ENCODE measurements at places on chromosomes 11 and 22.

DNA sequence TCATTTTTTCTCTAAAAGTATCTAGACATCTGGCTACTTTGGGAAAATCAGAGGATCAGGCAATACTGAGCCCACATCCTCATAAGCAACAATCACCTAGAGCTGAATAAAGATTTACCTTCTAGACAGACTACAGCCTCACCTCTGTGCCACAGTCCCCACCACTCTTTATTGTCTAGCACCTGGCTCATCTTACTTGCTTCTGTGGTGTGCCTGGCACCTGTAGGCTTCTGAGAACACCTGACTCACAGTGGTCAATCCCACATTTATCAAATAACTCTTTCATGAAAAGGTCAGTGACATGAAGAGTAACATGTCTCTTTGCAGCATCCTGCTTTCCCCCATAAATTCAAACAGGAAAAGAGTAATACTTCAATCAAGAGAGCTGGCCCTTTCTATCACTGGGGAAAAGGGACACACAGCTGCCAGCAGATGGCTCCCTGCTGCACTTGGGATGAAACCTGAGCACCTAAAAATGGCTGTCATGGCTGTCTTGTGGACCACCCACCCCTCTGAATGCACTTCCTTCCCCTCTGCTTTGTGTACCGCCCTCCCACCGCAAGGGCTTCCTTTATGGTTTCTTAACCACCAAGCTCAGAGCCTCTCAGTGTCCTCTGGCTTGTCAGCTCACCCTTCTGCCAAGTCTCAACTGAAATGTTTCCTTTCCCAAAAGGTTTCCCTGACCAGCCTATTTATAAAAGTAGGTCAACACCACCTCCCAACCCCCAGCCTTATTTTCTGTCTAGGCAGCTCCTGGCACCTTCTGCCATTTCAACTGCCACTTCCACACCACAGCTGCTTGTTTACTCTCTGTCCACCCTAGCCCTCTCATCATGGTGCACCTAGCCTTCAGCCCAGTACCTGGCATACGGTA, 9.3 kb downstream of the TFIP11 start:
- peak; percentile 8 for DNase-seq

- DNase-seq, result no peak
Observed at GRCh38 chr11:2142300-2142759, 3.1 kb upstream of the IGF2 start.

DNA sequence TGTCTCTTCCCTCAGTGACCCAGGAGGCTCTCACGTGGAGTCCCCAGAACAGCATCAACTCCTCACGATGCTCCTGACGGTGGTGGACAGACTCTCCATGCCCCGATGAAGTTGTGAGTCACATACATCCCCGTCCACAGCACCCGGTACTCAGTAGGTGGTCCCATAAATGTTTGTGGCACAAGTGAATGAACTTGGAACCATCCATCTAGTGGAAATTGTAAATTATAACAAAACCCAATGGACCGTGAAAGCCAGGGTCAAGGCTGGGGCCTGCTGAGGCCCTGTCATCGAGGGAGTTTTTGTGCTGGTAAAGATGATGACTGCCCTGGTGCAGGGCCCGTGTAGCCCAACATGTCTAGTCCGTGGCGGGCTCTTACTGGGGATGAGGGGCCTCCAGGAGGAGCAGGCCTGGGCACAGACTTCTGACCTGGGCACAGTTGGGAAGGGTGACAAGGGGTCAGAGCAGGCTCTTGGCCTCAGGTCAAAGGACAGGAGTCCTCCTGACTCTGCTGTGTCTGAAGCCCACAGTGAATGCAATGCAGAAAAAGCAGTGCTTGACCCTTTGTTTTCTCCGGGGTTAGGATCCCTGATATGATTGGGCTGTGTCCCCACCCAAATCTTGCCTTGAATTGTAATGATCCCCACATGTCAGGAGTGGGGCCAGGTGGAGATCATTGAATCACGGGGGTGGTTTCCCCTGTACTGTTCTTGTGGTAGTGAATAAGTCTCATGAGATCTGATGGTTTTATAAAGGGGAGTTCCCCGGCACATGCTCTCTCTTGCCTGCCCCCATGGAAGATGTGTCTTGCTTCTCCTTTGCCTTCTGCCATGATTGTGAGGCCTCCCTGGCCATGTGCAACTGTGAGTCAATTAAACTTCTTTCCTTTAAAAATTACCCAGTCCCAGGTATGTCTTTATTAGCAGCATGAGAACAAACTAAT, 20.0 kb upstream of the SMIM38 start:
- no peak for DNase-seq

DNA sequence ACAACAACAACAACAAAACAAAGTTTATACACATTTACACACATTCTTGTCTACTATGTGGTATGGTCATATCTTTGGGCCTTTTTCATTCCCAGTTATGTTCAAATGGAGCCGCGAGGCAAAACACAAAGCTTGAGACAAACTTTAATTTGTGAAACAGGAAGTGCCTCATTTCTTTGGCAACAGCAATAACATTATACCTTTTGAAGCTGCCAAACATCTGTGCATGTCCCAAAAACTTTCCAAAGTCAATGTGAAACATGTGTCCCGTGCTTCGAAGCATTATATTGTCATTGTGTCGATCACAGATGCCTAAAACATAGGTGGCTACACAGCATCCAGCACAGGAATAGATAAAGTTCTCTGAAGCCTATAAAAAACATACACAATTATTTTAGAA, 25.0 kb upstream of the RPS13 start:
- no peak for DNase-seq

DNA sequence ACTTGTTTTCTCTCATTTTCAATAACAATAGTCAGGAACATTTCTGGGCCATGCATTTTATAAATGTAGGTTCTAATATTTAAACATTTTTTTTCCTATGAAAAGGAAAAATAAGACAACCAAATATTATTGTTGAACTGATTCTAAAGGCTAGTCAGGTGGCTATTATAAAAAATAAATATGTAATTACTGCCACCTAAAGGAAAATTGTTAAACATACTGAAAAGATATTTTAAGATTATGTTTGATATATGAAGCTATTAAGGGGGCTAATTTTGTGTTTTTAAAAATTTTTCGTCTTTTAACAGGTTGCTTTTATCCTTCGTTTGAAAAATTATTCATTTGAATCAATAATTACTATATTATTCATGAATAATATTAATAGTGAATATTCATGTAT, 62.2 kb upstream of the FDX1 start:
- no peak for DNase-seq

GRCh38 chr11:36436064-36436463, 74.0 kb downstream of the TRAF6 start:
- no peak for DNase-seq

- no peak for DNase-seq
Observed at GRCh38 chr11:34826384-34826726, 89.8 kb downstream of the APIP start.

DNA sequence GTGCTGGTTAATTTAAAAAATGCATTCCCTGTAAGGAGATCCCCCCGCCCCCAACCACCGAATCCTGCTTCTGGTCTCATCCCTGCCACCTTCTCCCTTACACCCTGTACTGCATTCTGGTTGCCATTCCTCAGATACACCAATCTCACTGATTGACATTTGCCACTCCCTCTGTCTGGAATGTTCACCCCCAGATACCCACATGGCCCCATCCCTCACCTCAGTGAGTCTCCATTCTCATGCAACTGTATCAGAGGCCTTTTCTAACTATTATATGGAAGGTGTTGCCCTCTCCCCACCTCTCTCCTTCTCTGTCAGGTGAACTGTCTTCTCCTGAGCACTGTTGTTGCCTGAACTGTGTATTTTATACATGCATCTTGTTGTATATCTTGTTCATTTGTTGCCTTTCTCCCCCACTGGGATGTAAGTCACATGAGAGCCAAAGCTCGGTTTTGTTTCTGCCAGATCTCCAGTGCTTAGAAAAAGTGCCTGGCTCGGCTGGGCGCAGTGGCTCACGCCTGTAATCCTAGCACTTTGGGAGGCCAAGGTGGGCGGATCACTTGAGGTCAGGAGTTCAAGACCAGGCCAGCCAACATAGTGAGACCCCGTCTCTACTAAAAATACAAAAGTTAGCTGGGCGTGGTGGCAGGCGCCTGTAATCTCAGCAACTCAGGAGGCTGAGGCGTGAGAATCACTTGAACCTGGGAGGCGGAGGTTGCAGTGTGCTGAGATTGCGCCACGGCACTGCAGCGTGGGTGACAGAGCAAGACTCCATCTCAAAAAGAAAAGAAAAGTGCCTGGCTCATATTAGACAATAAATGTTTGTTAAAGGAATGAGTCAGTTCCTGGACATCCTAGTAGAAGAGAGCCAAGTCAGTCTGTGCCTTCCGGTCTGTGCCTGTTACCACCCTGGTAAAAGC, 61.0 kb downstream of the TNRC6B start:
- no peak for DNase-seq

Measured in stimulated activated CD4-positive, alpha-beta T cell treated with anti-CD3 and anti-CD28 coated beads, Interleukin-4, amount 100 ng/mL, for 48 hours (primary cell).